ENCODE measurements at places on chromosomes 11 and 22.

DNA sequence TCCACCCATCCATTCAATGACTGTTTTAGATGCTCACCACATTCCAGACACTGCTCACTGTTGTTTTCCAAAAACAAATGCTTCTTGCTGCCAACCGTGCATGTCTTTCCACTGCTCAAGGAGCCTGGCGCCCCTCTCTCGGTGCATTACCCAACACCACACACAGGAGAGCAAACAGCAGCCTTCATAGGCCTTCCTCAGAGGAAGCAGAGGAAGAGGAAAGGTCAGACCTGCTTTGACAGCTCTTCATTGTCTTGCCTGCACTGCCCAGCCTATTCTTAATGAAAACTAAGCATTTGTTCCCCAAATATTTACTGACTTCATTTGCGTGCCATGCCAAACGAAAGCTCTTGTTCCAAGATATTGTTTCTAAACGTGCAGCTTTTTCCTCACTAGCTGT, 1129.2 kb downstream of the TBC1D22A start:
- no peak for DNase-seq

GRCh38 chr11:32259641-32260081, 168.8 kb downstream of the RCN1 start:
- DNase-seq: no peak

- DNase-seq: no peak
These were observed 57.3 kb downstream of the CD82 start for GRCh38 chr11:44622721-44623258.

GRCh38 chr11:124761301-124762104, 587 bp downstream of the ESAM start:
- DNase-seq: no peak

GRCh38 chr11:80239217-80239616, 798.4 kb upstream of the TENM4 start:
- no peak for DNase-seq

GRCh38 chr11:108370315-108370714, 97.0 kb downstream of the C11orf65 start:
- DNase-seq: no peak

DNA sequence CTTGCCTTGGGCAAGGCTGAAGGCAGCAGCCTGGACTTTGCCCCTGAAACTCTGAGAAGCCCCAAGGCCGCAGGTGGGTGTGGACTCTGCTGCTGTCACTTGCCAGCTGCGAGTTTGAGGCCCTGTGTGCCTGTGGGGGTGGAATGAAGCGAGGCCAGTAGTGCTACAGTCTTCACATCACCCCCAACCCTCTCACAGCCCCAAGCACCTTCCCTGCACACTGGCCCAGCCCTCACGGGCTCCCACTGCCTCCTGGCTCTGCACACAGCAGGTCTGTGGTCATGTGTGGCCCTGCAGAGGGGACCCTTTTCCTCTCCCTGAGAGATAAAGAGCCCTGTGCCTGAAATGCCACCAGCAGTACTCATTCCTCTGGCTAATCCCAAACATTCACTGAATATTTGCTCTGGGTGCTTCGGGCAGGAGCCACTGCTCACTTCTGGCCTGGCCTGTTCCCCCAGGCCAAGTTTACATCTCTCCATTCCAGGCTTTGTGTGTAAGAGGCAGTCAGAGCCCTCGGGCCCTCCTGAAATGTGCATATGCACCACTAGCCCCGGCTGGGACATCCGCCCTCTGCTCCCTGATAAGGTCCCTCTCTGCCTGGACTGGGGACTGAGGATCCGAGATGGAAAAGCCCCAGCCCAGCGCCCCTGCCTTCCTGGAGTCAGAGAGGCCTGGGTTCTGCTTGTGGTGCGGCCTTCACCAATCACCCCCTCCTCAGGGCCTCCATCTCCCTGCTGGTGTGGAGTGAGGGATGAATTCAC, 17.7 kb downstream of the MGAT3 start:
- no peak for DNase-seq

- peak; percentile 96 for DNase-seq
These were observed 2.2 kb downstream of the TNKS1BP1 start for GRCh38 chr11:57322256-57323166.

GRCh38 chr11:76280151-76280881, 74.0 kb upstream of the WNT11 start:
- no peak for DNase-seq

- DNase-seq: peak; percentile 17
These were observed 79.9 kb upstream of the GRIK4 start for GRCh38 chr11:120431633-120432032.

DNA sequence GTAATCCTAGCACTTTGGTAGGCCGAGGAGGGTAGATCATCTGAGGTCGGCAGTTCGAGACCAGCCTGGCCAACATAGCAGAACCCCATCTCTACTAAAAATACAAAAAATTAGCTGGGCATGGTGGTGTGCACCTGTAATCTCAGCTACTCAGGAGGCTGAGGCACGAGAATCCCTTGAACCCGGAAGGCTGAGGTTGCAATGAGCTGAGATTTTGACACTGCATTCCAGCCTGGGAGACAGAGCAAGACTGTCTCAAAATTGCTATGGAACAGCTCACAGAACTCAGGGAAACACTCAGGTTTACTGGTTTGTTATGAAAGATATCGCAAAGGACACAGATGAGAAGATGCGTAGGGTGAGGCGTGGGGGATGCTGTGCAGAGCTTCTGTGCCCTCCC, 2.7 kb downstream of the FAM118A start:
- no peak for DNase-seq

Measured in 8988T (cell line).